ENCODE measurements at places on chromosomes 2 and 18. TPM values are rescaled to one million over a fixed set of nuclear protein-coding genes. Genes with fewer than 3 reads are reported as not detected.

Gene ANKRD53
- total RNA-seq = not detected

Gene GPBAR1
- not detected for total RNA-seq

Gene LHCGR
- not detected for total RNA-seq

Gene KIAA1328
- 1.7 TPM for total RNA-seq

Gene OXER1
- total RNA-seq = not detected

Gene FAM161A
- total RNA-seq = 7.2 TPM

Gene MPP4
- not detected for total RNA-seq

Gene NTSR2
- total RNA-seq = not detected

Gene CD8A
- total RNA-seq = 0.34 TPM
